CD4-positive, alpha-beta T cell treated with Interleukin-21 for 1 hour (primary cell): ENCODE measurements at places on chromosomes 16 and 17.

DNA sequence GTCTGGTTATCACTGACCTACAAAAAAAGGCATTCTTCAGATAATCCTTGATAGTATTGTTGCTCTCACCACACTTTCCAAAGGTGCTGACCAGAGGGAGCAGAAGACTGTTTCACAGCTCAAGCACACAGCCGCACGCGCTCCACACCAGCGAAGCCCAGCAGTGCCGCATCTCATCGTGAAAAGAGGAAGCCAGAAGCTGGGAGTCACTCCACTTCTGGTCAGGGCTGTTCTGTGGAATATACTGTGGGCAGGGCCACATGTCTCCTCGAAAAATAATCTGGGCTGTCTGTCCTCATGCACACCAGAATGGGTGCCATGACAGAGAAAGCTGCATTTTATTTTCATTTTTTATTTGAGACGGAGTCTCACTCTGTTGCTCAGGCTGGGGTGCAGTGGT, 7.3 kb upstream of the PRSS36 start:
- no peak for DNase-seq

- no peak for DNase-seq
Observed at GRCh38 chr17:81228420-81228819, 5.7 kb upstream of the CEP131 start.

DNA sequence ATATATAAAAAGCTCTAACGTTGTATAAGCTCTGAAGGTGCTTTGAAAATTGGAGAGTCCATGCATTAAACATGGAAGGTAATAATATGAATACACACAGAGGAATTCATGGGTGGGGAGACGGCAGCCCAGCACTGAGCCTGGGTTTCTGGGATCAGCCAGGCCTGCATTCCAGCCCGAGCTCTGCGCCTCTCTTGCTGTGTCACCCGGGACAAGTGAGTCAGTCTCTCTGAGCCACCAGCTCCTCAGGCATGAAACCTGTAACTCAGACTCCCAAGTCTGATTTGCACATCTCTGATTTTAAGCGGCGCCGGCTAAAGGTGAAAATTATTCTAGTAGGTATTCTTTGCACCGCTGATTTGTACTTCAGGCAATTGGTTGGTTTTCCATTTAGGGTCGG, 238.8 kb downstream of the MRTFB start:
- no peak for DNase-seq

GRCh38 chr16:85888405-85889331, 10.3 kb upstream of the IRF8 start:
- DNase-seq: peak; percentile 17

GRCh38 chr16:49350265-49351095, 23.1 kb upstream of the C16orf78 start:
- DNase-seq: peak; percentile 19

- no peak for DNase-seq
Observed at GRCh38 chr16:55613613-55614335, 42.0 kb upstream of the SLC6A2 start.

- no peak for DNase-seq
Observed at GRCh38 chr17:80097844-80098691, 3.3 kb upstream of the GAA start.

DNA sequence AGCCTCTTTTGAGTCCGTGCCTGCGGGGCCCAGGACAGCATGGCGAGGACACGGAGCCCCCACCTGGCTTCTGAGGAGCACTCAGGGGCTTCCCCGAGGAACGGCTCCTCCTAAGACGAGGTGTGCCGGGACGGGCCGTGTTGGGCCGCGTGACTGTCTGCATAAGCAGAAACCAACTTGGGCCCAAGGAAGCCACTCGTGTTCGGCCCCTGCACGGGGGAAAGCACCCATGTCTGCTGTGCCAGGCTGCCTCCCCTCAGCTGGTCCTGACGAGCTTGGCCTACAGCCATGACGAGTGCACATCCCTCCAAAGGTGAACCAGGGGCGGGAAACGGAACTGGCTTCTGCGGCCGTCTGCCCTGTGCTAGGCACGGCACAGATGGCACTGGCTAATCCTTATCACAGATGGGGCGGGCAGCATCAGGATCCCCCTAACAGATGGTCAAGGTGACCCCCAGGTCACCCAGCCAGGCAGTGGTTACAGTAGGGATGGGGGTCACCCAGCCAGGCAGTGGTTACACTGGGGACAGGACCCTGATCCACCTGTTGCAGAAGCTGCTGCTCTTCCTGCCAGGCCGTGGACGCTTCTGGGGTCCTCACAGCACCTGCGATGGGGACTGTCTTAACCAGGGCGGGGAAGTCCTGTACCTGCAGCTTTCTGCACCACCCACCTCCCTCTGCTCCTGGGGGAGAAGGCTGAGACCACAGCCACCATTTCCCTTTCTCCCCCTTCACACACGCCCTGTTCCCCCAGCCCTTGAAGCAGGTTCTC, 25.6 kb downstream of the MRM3 start:
- no peak for DNase-seq

DNA sequence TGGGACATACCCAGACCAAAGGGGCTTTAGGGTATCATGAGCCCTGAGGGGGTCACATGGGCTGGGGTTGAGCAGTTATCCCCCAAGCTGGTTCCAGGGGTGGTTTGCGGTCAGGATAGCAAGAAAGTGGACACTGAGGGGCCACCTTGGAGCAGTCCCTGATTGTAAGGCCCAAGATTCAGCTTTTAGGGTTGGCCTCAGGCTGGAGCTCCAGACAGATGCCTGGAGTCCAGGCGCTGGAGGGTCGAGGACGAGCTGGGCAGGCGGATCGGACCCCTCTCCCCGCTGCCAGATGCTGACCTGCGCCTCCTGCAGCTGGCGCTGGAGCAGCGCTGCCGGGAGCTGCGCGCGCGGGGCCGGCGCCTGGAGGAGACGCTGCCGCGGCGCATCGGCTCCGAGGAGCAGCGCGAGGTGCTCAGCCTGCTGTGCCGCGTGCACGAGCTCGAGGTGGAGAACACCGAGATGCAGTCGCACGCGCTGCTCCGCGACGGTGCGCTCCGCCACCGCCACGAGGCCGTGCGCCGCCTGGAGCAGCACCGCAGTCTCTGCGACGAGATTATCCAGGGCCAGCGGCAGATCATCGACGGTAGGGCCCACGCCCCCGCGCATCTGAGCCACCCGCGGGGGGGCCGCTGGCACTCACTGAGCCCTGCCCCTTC, 10.0 kb downstream of the BTBD17 start:
- no peak for DNase-seq

- DNase-seq: no peak
Observed at GRCh38 chr16:75377729-75378386, 55.4 kb downstream of the CFDP1 start.

DNA sequence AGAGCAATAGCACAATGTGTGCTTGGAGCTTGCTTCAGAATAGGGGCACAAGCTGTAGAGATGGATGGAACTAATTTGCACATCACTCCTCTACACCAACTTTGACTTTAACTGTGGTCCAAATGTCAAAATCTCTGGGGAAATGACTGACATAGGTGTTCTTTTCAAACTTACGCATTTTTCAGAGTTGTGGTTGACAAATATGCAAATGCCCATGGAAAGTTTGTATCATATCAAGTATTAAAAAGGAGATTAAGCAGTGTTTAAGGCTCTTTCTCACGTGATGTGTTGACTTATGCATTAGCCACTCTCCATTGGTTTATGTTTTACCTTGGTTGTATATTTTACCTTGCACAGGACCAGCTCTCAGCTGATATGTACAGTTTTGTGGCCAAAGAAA, 77.1 kb downstream of the ELAC2 start:
- no peak for DNase-seq

DNA sequence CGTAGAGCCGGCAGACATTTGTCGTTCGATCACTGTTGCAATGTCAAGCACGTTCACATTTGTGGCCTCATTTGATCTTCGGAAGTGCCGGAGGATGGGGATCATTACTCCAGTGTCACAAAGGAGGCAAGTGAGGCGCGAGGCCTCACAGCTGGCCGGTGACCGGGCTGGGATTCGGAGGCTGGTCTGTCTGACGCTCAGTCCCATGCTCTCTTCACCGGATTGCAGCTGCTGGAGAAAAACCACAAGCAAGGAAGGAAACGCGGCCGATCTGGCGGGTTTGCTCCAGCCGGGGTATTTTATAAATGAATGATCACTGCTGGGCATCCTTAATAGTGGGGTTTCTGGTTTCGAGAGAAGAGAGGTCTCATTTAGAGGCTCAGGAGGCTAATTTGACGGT, 127.8 kb downstream of the OR1D5 start:
- no peak for DNase-seq

- no peak for DNase-seq
Observed at GRCh38 chr16:48035142-48035541, 120.7 kb downstream of the ABCC12 start.

- DNase-seq: no peak
Observed at GRCh38 chr17:81967244-81967532, 6.2 kb upstream of the NOTUM start.

DNA sequence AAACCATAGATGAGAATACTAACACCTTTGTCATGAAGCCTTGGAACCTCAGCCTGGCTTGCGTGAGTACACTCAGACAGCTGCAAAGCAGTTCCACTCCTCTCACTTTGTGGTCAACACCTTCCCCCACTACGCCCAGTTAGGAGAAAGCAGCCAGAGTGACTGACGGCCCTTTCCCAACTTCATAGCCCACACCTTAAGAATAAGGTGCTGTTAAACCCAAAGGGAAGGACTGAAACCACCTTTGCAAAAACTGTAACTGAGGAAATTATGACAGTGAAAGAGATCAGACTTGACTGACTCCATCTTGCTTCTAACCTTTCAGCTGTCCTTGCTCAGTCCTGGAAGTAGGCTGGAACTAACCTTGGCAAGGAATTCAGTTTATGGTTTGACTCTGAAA, 13.7 kb downstream of the N4BP1 start:
- peak; percentile 17 for DNase-seq

DNA sequence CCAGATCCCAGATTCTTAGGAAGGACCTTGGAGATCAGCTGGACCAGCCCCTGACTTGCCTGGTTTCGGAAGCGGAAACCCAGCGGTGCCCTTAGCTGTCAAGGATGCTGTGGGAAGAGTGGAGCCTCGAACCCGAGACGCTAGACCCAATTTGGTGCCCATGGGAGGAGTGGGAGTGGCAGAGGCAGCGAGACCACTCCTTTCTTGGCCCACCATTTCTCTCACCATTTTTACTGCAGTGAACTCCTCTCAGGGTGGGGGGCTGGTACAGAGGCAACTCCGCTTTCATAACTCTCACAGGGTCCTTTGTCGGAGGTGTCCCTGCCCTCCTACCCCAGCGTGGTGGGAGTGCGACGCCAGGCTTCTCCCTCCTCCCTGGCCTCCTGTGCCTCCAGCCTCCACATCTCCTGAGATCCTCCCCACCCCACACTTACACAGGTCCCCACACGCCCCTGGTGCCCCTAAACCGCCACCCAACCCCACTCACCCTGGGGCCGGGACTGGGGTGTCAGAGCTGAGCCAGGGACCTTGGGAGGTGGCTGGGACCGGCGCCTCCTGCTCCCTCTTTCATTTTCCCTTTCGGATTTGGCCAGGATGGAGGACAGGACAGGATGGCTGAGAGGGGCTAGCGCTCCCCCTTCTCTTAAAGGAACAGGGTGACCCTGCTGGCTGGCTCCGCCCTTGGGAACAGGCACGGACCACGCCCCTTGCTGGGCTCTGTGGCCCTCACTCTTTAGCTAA, at the start of gene GJD3:
Gene GJD3, minus strand, starts transcription at position 617 of the 741 bp plus-strand sequence. CDS start 922 bp downstream, outside the sequence.
- DNase-seq: no peak

DNA sequence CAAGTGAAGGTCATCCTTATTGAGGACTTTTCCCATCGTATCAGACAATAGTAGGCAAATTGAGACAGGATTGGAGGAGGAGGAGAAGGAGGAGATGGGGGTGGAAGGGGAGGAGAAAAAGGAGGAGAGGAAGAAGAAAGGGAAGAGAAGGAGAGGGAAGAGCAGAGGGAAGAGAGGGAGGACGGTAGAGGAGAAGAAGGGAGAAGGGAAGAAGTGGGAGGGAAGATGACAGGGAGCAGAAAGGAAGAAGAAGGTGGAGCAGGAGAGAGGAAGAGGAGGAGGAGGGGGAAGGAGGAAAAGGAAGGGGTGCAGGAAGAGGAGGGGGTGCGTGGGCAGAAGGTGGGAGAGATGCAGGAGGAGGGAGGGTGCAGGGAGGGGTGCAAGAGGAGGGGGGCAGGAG, 26.0 kb downstream of the ABCC6 start:
- DNase-seq: no peak

- no peak for DNase-seq
Observed at GRCh38 chr16:59259950-59260319, 525.8 kb upstream of the GOT2 start.

DNA sequence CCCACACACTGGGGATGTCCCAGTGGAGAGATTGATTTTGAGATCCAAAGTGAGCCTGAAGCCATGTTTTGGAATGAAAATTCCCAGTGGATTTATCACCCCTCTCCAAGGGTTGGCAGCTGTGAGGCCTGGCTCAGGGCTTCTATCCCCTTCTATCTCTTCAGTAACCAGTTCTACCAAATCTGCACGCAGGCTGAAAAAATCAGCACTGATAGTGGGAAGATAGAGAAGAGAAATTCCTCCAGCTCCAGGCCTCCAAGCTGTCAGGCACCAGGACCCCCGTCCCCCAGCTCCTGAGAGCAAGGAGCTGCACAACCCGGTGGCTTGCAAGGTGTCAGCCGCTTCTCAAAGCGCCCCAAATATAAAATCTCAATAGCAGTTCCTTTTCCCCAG, 1.0 kb downstream of the FLOT2 start:
- DNase-seq: no peak

- DNase-seq: no peak
Observed at GRCh38 chr17:78377858-78378224, 608 bp upstream of the PGS1 start.

- no peak for DNase-seq
Observed at GRCh38 chr17:33116021-33116551, 124.4 kb downstream of the SPACA3 start.

GRCh38 chr16:89004209-89004831, 27.3 kb upstream of the CBFA2T3 start:
- no peak for DNase-seq

- DNase-seq: no peak
Observed at GRCh38 chr17:19486351-19487023, 47.2 kb upstream of the SLC47A1 start.

DNA sequence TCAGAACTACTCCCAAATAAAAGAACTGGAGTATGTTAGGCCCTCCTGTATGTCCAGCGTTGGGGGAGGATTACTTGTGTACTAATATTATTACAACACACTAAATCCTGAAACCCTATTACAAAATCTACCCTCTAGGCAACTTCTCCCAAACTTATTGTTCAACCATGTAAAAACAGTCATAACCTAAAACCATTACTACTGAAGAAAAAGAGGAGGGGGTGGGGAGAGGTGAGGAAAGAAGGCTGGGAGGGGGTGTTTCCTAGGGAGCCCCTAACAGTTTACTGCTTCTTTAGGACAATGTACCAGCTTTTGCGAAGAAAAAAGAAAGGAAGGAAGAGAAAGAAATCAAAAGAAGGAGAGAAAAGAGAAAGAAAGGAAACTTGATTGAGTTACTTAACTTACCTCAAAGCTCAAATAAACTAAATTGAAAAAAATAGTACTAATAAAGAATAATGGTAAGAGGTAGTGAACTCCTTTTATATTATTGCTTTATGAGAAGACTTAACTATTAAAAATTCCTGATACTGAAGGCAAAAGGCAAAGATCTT, 2.3 kb downstream of the SALL1 start:
- no peak for DNase-seq

GRCh38 chr17:81687770-81688541, 4.1 kb downstream of the HGS start:
- DNase-seq: no peak
